Smooth muscle cell of the umbilical artery (primary cell): ENCODE measurements at places on chromosomes 2 and 18. TPM values are rescaled to one million over a fixed set of nuclear protein-coding genes. Genes with fewer than 3 reads are reported as not detected.

PARD3B gene
- total RNA-seq: 11.9 and 13.0 TPM in 2 replicates

MAP3K19 gene
- total RNA-seq: not detected in 2 replicates

RMND5A gene
- total RNA-seq: 15.7 and 20.5 TPM in 2 replicates

RPRD1A gene
- 55.2 and 93.5 TPM in 2 replicates for total RNA-seq

BOLL gene
- not detected in 2 replicates for total RNA-seq

AQP4 gene
- total RNA-seq: not detected in 2 replicates

CYP27A1 gene
- 1.4 and 8.0 TPM in 2 replicates for total RNA-seq

LRRTM1 gene
- total RNA-seq: not detected in 2 replicates

KDSR gene
- 33.0 and 43.6 TPM in 2 replicates for total RNA-seq

AMER3 gene
- not detected in 2 replicates for total RNA-seq

ID2 gene
- 97.5 and 118 TPM in 2 replicates for total RNA-seq

OSR1 gene
- total RNA-seq: 1.2 and 1.8 TPM in 2 replicates

ITGB1BP1 gene
- total RNA-seq: 29.1 and 47.9 TPM in 2 replicates

IL18RAP gene
- not detected in 2 replicates for total RNA-seq

HEATR5B gene
- total RNA-seq: 24.1 and 29.0 TPM in 2 replicates

RFX8 gene
- total RNA-seq: 3.3 and 21.0 TPM in 2 replicates

KIF5C gene
- 0.37 and 2.7 TPM in 2 replicates for total RNA-seq

FHOD3 gene
- total RNA-seq: 77.6 and 85.5 TPM in 2 replicates

TUBB8B gene
- total RNA-seq: not detected in 2 replicates

LIMS4 gene
- 11.9 and 18.4 TPM in 2 replicates for total RNA-seq

ALPG gene
- total RNA-seq: not detected in 2 replicates

CYTIP gene
- 0.30 TPM in 1 of 2 replicates, not detected in the other for total RNA-seq

GRHL1 gene
- 0.09 and 0.59 TPM in 2 replicates for total RNA-seq

ACTR3 gene
- 318 and 523 TPM in 2 replicates for total RNA-seq

TTLL4 gene
- total RNA-seq: 5.0 and 12.7 TPM in 2 replicates

FEV gene
- total RNA-seq: not detected in 2 replicates

EIF5B gene
- total RNA-seq: 34.7 and 57.7 TPM in 2 replicates

REG3A gene
- total RNA-seq: not detected in 2 replicates

MC4R gene
- total RNA-seq: not detected in 2 replicates

CCDC148 gene
- 0.59 and 1.2 TPM in 2 replicates for total RNA-seq

HNRNPLL gene
- total RNA-seq: 42.8 and 45.0 TPM in 2 replicates

ARL4C gene
- total RNA-seq: 5.9 and 20.9 TPM in 2 replicates

TXNDC2 gene
- 0.05 TPM in 1 of 2 replicates, not detected in the other for total RNA-seq

EFEMP1 gene
- total RNA-seq: 158 and 180 TPM in 2 replicates
